ENCODE measurements at places on chromosomes 12 and 14.

DNA sequence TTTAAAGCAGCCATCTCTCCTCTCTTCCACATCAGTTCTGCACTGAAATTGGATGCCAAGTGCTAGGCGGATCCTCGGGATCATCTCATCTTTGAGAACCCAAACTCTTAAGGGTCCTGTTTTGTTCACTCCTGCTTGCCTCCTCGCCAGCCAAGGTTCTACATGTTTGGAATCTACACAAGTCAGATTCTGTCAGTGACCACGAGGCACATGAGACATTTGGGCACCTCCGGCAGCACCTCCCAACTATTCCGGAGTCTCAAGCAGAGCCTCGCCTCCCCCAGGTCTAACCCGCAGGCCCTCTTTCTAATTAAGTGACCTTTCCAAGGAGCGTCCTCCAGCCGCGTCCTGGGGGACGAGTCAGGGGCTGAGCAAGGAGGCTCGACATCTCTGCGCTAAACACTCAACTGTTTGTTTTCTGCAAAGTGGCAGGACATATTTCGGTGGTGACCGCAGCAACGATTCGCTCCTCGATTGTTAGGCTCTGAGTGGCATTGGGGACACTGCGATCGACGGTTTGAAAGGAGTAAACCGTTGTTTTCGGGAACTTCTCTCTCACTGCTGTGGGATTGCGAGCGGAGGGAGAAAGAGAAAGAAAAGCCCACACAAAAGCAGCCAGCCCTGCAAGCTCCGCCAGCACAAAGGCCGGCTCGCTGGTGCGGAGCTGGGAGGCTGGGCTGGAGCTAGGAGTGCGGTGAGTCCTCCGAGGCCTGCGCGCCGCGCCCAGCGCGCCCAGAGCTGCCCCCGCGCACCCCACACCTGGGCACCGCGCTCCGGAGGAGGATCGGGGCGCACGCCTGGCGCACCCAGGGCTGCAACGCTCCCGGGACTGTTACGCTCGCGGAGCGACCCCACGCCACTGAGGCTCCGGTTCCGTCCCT, 640 bp downstream of the ARMH4 start:
- no peak for DNase-seq

DNA sequence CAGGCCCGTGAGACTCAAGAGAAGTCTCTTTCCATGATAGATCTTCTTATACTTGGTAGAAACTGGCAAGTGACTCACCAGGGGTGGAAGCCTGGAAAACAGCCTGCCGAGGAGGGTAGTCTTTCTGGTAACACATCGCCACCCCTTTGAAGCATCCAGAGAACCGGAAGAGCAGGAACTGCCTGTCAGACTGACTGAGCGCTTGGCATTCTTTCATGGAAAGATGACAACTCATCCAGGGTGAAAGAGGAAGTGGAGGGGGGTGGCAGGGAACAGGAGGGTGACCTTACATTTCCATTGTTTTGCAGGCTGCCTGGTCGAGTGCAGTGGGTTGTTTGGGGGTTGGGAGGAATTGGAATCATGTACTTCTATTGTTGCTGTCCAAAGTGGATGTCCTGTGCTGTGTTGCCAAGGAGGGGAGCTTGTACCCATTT, 34.5 kb downstream of the PRKCH start:
- no peak for DNase-seq

DNA sequence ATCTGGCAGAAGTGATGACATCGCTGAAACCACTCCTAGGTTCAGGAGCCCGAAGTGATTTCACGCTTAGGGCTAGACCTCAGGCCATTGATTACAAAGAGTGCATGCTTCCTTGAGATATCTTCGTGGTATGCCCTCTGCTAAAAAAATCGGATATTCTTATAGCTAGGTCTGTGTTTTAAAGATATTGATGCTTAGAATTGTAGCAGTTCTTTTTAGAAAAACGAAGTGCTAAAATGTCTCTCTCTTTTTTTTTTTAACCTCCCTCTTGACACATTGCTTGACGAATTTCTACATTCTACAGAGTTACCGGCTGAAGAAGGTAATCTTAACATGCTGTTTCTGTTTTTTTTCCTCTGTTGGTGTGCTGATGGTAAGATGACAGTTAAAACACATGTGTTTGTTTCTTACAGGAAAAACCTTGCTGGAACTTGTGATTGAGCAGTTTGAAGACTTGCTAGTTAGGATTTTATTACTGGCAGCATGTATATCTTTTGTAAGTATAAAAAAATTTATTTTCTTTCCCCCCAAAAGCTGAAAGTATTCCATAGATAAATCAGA, 1.3 kb downstream of the ATP2A2 start:
- no peak for DNase-seq

DNA sequence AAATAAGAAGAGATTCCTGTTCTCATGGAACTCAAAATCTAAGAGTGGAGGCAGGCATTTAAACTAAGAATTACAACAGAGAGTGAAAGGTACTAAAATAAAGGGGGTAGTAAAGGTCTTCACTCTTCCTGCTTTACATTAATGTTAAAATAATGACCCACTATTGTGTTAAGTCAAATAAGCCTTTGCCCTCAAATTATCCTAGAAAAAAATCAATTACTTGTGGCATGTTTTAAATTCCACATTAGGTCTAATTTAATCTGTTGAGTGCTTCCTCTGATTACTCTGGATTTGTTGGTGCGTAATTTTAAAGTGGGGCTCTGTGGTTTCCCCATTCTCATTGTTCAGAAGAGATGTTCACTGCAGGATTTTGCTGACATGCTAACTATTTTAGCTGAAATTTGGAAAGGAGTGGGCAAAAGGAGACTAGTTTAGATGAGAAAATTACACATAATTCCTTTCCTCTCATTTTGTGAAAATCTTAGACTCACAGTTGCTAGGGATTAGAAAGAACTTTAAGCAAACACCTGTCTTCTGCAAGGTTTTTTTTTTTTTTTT, 35.5 kb downstream of the BTG1 start:
- DNase-seq = no peak

- DNase-seq = no peak
Measured at GRCh38 chr14:103302966-103303365, 31.1 kb upstream of the EIF5 start.

DNA sequence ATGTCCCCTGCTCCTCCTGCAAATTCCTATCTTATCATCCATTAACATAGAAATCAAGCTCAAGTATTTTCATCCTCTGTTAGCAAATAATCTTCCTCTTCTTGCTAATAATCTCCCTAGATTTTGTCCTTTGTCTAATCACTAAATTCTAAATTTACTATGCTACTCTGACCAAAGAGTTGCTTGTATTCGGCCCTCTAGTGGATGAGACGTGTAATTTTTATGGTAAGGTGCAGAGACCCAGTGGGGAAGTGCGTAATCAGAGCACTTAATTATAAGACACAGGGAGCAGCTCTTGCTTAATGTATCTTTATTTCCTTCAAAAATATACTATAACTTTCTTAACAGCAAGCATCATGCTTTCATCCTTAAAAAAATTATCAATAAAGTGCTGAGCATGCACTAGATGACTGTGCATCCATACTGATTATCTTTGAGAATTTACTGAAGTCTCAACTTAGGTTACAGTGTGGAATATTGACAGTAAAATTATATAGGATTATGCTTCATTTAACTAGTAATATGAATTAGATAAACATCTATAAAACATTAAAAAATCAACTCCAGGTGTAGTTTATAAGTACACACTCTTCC, 212.6 kb downstream of the SLC16A7 start:
- DNase-seq = peak; percentile 13

DNA sequence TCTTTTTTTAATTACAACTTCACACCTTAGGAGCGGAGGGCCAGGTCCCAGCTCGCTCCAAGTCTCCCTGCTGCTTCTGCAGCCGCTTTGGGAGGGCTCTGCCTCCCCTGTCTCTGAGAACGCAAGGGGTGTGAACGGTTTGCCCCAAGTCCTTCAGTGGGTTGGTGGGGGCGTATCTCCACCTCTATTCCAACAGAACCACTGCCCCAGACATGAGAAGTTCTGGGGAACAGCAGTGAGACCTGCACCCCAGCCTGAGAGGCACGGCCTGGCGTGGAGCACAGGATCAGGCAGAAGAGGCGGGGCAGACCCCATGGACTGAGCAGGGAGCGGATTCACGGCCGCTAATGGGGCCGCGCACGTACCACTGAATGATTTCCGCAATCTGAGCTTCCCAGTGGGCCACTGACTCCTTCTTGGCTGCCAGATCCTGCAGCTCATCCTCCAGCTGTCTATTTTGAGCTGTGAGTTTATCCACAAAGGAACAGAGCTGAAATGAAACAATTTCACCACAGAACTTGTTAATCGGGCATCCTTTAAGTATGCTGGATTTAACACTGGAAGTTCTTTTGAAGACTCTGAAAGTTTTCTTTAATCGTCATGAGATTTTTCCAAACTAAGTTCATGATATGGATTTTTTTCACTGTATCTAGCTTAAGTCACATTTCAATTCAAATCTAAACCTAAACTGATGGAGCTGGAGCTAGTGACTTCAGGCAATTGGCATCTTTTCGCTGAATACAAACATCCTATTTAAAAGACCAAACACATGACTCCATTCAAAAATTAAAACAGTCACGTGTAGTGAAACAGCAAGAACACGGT, 44.4 kb downstream of the AMN start:
- DNase-seq = peak; percentile 93

GRCh38 chr14:63852271-63852816, 460 bp upstream of the SYNE2 start:
- peak; percentile 12 for DNase-seq

GRCh38 chr12:93135286-93136239, 206.5 kb upstream of the EEA1 start:
- no peak for DNase-seq

DNA sequence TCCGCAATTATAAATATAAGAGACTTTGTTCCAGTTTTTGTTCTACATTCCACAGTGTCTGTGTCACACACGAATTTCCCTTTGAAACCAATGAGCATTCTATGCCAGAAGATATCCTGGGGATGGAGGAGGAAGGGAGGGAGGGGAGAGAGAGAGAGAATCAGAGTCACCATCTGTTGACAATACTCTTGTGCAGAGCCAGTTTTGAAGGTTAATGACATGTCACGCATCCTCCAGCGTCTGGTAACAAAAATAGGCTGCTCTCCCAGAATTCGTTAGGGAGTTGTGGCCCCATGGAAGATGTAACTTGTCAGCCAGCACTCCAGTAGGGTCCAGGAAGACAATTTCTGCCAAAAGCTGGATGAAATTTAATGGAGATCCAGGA, 213.5 kb upstream of the KRR1 start:
- DNase-seq = peak; percentile 90

DNA sequence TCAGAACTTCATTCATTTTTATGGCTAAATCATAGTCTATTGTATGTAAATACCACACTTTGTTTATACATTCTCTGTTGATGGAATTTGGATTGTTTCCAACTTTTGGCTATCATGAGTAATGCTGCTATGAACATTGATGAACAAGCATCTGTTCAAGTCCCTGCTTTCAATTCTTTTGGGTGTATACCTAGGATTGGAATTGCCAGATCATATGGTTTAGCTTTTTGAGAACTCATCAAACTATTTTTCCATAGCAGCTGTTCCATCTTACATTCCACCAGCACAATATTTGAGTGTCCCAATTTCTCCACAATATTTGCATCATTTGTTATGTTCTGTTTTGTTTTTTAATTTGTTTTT, 52.3 kb upstream of the CCND2 start:
- no peak for DNase-seq

DNA sequence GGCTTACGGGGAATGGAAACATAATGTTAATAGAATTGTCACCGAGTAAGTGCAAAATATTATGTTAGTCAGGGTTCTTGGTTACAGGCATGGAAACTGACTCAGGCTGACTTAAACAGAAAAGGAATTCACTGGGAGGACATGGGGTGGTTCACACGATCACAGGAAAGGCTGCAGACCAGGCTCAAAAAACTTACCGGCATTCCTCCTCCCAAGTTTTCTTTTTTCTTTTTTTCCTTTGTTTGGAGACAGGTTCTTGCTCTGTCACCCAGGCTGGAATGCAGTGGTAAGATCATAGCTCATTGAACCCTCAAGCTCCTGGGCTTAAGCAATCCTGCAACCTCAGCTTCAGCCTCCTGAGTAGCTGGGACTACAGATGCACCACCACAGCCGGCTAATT, 11.9 kb upstream of the UBE2N start:
- DNase-seq = no peak

DNA sequence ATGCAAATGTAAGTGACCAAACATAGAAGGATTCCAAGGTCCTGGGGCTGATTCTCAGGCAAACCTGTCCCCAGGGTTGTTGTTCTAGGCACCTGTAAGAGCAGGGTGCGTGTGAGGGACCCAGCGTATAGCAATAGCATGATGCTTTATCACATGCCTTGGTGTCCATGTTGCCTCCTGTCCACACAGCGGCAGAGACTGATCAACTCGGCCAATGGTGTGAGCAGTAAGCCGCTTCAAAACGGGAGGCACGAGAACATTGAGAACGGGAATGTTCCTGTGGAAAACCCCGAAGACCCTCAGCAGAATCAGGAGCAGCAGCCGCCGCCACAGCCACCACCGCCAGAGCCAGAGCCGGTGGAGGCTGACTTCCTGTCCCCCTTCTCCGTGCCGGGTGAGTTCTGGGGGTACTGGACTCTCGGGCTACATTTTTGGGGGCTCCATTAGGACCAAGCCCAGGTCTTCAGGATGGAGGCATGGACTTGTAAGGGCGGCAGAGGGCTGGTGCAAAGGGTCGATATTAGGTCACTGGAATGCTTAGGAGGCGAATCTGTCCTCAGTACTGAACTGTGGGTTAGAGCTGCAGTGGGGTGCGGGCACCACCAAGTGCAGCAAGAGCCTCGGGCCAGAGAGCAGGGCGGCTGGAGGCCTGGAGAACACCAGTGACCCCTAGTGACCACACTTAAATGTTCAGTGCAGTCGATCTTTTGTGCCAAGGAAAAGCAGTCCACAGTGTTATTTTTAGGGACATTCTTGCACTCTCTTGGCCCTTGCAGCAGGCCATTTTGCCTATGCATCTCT, 57.2 kb upstream of the RIN3 start:
- DNase-seq = peak; percentile 48

DNA sequence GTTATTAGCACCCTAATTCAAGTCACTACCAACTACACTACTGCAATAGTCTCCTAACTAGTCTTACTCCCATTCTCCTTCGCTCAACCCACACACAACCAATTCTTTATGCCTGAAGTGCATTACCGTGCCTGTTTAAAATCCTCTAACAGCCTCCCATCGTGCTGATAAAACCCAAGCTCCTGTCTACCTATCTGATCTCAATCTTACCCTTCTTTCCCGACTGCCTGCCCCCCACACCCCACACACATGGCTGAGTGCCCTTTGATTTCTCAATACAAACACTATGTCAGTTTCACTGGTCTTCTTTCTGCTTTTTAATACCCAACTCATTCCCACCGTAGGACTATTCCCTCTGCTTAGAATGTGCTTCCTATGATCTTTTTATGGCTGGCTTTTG, 59.9 kb downstream of the SPPL3 start:
- no peak for DNase-seq

DNA sequence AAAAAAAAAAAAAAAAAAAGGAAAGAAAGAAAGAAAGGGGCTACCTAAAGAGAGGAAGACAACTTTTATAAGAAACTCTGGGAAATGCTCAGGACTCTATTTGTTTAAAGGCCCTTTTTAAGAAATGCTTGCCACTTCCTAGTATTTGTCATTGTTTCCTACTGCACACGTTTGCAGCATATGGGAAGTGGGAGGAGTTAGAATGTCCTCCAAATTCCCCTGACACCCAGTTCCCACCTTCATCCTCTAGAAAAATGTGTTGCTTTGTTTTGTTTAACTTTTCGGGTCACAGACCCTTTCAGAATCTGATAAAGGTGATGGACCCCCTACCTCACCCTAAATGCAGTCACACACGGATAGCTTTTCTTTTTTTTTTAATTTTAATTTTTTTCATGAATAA, 40.8 kb downstream of the NINJ2 start:
- DNase-seq = no peak

GRCh38 chr12:108356835-108357806, 18.0 kb upstream of the CMKLR1 start:
- no peak for DNase-seq
